ENCODE measurements at places on chromosomes 1 and 21.

DNA sequence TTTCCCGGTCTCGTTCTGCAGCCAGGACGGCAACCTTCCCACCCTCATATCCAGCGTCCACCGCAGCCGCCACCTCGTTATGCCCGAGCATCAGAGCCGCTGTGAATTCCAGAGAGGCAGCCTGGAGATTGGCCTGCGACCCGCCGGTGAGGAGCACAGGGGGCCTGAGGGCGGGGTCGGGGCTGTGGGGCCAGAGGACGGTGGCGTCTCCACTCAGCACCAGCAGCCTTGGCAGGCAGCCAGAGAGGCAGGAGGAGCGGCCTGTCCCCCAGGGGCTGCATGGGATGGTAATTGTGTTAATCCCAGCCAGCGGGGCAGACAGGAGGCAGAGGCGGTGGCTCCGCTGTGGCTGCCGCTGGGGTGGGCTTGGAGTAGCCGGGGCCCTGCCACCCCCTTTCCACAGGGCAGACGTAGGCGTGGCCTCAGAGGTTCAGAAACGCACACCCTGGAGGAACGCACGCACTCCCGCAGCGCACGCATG lies 12.1 kb downstream of the SAMD11 start:
- DNase-seq = no peak

- DNase-seq = no peak
These were observed 97.5 kb downstream of the DISC1 start for GRCh38 chr1:231724041-231724440.

DNA sequence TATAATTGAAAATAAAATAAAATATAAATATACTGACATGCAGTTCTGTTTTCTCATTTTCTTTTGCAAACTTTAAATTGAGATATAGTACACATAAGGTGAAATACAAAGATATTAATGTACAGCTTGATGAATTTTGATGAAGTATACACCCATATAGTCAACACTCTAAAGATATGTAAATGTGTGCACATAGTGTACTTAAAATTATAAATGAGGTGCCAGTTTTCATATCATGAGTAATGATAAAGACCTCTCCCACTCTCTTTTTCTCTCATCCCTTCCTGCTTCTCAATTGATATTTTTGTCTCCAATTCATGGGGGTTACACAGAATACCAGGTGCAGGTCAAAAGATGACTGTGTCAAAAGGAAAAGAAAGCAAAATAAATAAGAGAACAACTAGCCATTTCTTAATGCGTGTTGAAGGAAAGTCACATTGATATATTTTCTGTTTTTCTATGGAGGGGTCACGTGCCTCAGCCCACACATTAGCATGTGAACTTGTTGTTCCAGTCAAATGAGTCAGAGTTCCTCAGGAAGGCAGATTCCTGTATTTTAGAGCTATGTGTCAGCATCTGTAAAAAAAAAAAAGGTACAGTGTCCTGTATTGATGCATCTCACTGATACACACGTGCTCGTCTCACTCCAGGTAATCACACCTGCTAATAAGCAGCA lies 64.3 kb upstream of the HOOK1 start:
- no peak for DNase-seq

GRCh38 chr21:38930853-38931252 lies 125.1 kb downstream of the ETS2 start:
- no peak for DNase-seq

GRCh38 chr1:151137789-151138188 lies 8.6 kb downstream of the SEMA6C start:
- no peak for DNase-seq

DNA sequence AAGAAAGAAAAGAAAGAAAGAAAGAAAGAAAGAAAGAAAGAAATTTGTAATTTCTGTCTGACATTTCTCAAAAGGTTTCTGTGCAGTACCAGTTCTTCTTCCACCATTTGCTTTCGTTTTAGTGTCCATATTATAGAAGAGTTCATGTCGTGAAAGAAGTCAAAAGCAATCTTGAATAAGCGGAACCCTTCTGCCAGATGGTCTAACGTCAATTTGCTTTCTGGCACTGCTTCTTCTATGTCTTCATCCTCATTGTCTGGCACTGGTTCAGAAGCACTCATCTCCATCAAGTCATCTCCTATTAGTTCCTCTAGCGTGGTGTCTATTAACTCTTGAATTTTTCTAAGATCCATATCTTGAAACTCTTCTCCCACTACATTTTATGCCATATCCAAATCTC lies 170.0 kb upstream of the KCTD3 start:
- DNase-seq = no peak

DNA sequence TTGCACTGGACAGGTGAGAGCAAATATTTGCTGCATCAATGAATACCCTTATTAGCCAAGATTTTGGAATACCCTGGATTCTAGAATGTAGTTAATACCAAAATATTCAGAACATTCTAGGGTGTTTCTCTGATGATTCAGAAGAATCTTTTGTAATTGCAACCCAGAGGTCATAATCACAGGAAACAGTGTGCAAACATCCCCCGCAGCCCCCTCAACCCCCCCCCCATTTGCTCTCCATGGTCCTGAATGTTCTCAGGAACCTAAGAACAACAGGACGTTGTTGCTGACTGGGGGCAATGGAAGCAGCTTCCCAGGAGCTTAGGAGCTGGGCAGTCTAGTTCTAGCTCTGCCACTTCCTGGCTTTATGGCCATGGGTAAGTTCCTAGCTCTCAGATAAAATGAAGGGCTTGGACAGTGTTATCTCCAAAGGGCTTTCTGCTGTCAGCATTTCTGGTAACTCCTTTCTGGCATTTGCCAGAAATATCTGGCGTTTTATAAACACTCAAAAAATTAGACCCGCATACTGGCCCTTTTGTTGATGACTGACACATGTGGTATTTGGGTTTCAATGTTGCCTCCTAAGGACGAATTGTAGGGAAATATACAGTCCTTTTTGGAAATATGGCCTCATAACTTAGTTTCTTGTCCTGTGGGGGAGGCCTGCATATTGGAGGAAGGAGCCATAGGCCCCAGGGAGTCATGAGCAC lies 178.6 kb downstream of the RRAGC start:
- DNase-seq = no peak

- DNase-seq = no peak
These were observed 42.7 kb downstream of the GATAD2B start for GRCh38 chr1:153880024-153880423.

DNA sequence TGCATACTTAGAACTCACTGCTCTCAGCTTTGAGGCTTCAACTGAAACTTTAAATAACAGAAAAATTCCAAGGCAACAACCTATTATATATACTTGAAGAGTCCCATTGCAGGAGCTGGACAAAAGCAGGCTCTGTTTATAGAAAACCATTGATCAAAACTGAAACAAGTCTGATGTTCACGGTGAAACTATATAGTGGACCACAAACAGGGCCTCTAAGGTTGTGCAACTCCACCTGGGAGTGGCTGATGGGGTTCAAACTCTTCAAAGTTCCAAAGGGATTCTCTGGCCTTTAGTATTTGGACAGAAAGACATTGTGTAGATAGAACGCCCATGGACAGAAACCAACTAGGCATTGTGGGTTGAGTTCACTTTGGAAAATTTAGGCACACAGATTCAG lies 140.3 kb downstream of the ZC3H11B start:
- DNase-seq = no peak

GRCh38 chr1:206766251-206766856 lies 4.2 kb upstream of the IL19 start:
- DNase-seq = peak; percentile 33

GRCh38 chr1:154849645-154850131 lies 20.4 kb downstream of the KCNN3 start:
- DNase-seq = no peak

DNA sequence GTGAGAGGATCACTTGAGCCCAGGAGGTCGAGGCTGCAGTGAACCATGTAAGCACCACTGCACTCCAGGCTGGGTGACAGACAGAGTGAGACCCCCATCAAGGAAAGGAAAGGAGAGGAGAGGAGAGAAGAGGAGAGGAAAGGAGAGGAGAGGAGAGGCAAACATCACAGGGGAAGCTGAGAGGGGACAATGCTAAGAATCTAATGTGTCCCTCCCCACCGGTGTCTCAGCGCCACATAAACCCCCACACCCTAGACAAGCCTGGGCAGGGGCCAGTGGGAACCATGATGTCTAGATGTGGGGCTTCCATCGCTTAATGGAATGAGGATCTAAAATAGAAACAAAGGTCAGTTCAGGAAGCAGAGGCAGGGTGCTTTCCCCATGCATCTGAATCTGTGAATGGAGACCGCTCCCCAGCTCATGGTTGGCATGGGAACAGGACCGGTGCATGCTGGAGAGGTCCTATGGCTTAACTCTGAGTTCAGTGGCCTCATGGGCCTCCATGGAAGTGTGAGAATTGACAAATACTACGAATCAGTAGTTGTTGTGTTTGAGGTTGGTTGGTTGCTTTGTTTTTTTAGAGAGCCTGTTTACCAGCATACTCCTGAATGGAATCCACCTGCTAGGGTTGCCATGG lies 16.3 kb upstream of the LAPTM5 start:
- DNase-seq = no peak

GRCh38 chr1:110060034-110060661 lies 10.3 kb downstream of the ALX3 start:
- peak; percentile 50 for DNase-seq

- DNase-seq = no peak
These were observed 13.1 kb downstream of the KCNN3 start for GRCh38 chr1:154857022-154857421.

DNA sequence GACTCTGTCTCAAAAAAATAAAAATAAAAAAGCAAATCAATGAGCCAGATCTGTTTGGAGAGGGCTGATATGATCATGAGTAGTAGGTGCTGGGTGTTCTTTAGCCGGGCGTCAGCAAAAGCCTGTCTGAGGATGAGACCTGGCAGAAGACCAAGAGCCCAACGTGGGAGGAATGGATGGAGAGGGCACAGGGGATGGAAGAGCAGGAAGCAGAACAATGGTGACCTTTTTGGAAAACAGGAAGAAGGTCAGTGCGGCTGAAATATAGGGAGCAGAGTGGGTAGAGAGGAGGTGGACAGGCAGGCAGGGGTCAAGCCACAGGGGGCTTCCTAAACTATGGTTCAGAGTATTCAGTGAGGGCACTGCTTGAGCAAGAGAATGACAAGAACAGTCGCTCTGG lies 30.9 kb downstream of the VWA5B1 start:
- DNase-seq = no peak

DNA sequence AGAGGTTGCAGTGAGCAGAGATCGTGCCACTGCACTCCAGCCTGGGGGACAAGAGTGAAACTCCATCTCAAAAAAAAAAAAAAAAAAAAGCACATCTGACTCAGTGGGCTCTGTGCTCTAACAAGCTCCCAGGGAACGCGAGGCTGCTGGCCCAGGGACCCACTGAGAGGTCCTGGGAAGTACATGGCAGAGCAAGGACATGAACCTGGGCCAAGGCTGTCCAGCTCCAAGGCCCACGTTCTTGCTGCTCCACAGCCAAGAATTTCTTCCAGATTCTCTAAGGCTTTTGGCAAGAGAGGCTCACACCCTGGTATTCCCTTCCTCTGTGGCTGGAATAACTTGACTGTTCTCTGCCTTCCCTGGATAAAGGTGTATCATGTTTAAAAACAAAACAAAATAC lies 15.4 kb upstream of the AGTRAP start:
- no peak for DNase-seq

- no peak for DNase-seq
These were observed 3.0 kb upstream of the SMYD2 start for GRCh38 chr1:214277704-214278635.

GRCh38 chr1:208201229-208201628 lies 43.0 kb downstream of the PLXNA2 start:
- DNase-seq = no peak

- no peak for DNase-seq
These were observed 4.8 kb downstream of the PHACTR4 start for GRCh38 chr1:28374297-28374696.

- DNase-seq = no peak
These were observed 402.2 kb downstream of the GPATCH2 start for GRCh38 chr1:217228689-217229088.

DNA sequence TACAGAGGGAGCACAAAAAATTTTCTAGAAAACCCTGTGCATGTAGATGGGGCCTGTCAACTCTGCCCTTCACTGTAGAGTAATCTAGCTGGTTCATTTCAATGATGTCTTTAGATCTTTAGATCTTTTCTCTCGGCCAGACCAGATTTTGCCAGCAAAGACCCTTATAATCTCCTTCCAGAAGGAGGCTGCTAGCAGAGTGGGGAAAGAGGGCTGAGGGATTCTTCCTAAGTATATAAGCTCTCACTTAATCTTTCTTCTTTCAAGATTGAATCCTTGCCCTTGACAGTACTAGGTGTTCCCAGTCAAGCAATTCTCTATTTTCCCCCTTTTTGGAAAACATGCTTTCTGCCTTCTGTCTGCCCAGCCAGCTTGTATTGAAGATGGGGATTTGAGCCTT lies 34.3 kb downstream of the BCAS2 start:
- no peak for DNase-seq

GRCh38 chr1:65953170-65953569 lies 160.5 kb downstream of the PDE4B start:
- no peak for DNase-seq

DNA sequence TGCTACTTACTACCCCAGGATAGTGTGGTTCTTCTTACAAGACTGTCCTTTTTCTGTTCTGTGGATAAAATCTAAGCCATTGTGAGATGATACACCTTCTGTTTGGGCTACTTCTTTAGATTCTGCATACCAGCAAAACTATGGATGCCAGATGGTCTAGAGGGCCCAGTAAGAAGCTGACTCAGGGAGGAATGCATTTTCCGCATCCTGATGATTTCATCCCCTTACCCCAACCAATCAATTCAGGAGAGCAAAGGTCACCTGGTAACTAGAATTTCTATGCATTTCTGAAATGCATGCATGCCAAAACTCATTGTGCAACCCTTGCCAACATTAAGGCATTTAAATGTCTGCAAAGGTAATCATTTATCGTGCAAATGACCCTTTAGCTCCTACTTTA lies 285.7 kb upstream of the ZP4 start:
- no peak for DNase-seq

DNA sequence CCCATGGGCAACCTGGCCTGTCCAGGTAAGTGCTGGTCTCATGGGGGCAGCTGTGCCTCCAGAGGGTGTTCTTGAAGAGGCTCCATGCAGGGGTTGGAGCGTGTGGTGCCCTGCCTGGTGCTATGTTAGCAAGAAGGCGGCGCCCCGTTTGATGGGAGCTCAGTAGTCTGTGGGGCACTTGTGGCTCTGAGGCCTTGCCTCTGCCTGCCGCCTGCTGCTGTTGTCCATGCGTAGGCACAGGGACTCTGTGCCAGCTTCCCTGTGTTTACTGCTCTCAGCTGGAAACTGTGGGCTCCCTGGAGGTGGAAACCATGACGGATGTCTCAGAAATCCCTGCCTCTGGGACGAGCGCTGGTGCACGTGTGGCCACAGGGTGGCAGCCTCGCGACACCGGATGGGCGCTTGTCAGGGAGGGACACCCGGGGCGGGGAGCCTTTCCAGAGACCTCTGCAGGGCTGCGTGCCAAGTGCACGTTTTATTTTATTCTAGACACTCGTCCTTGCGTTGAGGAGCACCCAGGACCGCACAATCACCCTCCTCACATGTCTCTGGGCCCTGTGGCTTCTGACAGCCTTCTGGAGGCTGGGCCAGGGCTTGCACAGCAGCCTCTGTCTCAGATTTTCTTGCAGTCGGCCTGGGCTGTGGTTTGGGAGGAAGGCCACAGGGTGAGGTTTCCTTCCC lies 27.1 kb downstream of the SNAP47 start:
- peak; percentile 70 for DNase-seq

All from stimulated activated CD8-positive, alpha-beta memory T cell treated with anti-CD3 and anti-CD28 coated beads, Interleukin-7, amount 100 ng/mL, for 1 hour (primary cell).